ENCODE measurements at places on chromosomes 2 and 18.

DNA sequence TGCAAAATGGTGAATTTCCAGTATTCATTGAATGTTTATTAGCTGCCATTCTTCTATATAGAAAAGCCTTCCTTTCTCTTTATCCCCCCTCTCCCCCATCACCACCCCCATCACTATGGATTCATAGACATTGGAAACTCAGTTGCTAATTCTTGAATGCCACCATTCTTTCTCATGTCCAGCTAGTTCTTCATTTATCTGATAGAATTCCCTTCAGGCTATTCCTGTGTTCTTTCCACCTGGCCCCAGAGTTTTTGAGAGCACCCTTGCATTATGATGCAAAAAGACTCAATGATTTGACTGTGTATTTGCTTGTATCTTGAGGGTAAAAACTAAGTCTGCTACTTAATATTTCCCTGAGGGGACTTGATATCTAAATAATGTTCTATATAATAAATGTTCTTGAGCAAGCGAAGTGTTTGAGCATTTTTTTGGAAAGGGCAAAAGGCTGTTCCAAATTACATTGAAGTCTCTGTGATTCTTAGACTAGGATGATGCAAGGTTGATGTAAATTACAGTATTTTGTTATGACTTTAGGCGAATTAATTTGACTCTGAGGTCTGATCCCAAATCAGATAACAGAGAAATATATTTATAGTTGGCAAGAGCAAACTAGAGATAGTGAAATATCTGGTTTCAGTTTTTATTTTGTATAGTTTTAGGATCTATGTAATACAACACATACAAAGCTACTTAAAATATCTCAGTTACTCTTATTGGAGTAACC lies 18.8 kb upstream of the SOS1 start:
- no peak for DNase-seq

- DNase-seq, result no peak
Observed at GRCh38 chr2:240326246-240326645, 109.2 kb upstream of the GPC1 start.

DNA sequence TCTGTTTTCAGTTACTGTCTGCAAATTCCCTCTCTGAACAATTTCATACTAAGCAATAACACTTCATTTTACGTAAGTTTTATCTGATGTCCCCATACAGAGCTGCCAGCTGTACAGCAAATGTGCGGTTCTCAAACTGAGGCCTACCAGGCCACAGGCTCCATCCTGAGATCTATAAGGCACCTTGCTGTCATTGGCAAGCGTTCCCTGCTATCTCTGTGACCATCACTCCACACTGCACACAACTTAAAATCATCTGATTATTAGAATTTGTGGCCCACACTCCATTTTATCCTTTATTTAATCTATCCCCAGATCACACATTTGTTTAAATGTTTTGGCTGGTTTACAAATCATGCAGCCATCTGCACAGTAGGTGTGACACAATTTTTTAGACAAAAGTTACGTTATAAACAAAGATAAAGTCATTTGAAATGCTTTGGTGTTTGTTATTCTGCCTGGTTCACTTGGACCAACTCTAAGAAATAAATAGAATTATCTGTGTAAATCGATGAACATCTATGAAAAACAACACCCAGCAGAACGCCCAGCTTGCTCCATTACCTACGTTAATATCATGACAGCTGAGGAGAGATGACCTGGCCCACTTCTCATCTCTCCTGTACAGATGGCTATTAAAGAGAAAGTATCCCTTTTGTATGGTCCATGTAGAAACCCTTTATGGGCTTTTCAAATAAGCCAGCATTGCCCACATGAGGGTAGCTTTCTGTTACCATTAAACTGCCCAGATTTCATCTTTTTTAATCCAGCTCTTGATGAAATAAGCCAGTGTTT lies 162.4 kb downstream of the ZNF521 start:
- DNase-seq, result peak; percentile 5

- DNase-seq, result no peak
Observed at GRCh38 chr2:65532937-65533336, 100.5 kb upstream of the SPRED2 start.

DNA sequence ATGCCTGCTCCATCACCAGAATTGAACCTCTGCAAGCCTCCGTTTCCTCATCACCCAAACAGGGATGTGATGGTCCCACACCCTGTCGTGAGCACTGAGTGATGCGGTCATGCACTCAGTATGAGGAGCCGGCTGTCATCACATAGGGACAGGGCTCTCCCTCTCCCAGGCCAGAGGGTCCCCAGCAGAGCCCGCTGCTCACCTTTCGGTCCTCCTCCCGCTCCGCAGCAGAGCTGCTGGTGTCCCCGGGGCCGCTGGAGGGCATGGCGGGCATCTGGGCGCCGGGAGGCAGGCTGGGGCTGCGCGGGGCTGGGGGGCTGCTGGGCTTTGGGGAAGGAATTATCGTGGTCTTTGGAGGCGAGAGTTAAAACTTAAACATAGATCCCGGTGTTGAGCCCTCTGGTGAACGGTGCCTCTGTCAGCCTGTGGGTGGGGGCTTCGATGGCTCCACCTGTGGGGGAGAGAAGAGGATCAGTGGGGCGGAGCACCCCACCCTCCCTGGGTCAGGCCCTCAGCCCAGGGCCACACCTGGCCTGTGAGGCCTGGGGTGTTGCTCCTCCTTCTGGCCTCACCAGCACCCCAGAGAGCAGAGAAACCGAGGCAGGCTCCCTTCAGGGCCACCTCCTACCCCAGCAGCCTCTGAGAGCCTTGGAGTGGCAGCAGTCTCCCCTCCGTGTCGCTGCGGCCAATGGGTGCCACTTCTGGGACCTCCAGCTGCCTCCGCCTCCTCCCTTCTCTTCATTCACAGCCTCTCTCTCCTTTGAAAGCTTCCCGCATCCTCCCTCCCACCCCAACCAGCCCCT lies 27.8 kb downstream of the DNMT3A start:
- DNase-seq, result no peak

- no peak for DNase-seq
Observed at GRCh38 chr18:49590608-49591007, 28.8 kb downstream of the LIPG start.

DNA sequence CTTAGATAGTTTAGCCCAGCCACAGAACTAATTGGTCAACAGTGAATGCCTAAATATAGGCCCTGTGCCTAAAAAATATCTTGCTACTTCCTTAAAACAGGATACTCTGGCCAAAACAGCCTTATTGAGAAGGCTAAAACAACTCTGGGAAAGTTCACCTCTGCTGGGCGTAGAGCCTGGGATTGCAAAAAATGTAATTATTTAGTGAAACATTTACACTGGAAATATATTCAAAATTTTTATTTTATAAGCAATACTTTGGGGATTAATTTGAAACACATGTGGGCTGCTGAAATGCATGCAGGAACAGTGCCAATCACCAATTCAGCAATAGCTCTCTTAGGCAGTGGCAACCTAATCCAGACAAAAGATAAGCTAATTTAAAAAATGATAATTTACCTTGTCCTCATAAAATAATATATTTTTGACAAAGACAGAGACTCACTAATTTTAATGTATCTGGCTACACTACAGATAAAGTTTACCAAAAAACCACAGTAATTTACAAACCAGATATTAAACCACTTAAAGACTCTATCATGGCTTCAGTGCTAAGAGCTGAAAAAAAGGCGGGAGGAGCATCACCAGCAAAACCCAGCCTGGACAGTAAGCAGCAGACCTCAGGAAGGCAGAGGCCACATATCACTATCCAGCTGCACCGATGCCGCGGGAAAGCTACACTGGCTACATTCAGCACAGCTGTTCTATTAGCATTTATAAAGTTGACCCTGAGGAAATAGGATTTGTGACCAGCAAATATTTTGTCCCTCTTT lies 18.5 kb downstream of the TRAK2 start:
- peak; percentile 80 for DNase-seq

GRCh38 chr2:225510796-225511195 lies 111.3 kb downstream of the NYAP2 start:
- no peak for DNase-seq

DNA sequence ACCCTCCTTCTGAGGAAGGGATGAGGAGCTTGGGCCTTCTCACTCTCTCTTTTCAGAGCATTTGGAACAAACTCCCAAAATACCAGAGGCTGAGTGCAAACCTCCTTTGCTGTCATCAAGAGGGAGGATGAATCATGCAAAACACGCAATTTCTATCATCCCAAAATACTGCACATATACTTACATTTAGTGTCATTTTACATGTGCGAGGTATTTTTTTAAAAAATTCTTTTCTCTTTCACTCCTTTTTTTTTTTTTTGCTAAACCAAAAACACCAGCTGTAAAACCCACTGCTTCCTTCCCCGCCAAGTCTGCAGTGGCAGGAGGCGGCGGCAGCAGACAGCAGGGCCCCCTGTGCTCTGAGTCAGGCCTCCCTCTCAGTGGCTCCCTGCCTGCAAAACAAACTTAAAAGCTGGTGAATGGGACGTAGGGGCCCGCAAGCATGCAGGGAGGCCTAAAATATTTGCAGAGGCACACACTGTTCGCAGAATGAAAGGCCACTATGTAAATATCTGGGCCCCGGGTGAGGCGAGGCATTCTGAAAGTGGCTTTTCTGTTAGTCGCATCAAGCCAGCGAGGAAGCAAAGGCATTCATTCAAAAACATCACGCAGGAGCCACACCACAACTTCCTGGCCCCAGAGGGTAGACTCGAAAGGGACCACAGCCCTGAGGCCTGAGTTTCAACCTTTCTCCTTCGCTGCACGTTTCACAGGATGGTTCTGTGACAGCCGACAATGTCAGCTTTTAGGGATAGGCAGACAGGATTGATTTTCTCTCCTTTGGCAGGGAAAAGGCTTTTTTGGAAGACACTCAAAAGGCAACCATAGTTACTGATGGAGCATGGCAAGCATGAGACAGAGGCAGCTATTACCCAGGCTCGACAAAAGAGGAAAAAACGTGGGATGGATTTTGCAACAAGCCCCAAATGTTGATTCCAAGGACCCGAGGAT lies 73.4 kb downstream of the ACTR2 start:
- no peak for DNase-seq

DNA sequence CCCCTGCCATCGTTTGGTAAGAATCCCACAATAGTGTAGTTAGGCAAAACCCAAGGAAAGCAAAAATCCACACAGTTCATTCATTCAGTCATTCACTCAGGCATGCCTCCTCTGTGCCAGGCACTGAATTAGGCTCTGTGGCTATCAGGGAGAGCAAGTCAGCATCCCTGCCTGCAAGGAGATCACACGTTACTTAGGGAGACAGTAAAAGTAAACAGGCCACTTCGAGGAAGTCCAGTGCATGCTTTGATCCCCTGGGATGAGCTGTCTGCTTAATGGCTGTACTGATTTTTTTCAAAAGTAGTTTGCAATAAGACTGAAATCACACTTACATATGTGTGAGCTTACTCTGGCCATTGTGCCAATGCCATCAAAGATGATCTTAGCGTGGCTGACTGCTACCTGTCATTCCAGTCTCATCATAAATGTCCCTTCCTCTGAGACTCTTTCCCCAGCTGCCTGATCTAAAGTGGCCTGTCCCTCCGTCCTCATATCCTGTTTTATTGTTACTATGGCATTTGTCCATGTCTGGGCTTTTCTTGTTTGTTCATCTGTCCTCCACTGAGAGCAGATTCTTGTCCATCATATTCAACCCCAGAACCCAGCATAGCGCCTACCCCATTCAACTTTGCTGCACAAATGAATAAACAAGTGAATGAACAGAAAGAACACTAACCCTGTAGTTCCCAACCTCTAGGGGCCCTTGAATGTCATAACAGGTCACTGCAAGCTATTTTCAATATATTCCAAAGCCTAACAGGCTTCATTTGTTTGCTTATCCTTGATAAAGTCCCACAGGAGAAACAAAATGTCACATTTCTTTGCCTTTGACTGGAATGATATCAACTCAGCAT lies 84.1 kb downstream of the GALNT14 start:
- DNase-seq, result no peak

GRCh38 chr2:217905896-217906295 lies 96.9 kb downstream of the TNS1 start:
- no peak for DNase-seq

DNA sequence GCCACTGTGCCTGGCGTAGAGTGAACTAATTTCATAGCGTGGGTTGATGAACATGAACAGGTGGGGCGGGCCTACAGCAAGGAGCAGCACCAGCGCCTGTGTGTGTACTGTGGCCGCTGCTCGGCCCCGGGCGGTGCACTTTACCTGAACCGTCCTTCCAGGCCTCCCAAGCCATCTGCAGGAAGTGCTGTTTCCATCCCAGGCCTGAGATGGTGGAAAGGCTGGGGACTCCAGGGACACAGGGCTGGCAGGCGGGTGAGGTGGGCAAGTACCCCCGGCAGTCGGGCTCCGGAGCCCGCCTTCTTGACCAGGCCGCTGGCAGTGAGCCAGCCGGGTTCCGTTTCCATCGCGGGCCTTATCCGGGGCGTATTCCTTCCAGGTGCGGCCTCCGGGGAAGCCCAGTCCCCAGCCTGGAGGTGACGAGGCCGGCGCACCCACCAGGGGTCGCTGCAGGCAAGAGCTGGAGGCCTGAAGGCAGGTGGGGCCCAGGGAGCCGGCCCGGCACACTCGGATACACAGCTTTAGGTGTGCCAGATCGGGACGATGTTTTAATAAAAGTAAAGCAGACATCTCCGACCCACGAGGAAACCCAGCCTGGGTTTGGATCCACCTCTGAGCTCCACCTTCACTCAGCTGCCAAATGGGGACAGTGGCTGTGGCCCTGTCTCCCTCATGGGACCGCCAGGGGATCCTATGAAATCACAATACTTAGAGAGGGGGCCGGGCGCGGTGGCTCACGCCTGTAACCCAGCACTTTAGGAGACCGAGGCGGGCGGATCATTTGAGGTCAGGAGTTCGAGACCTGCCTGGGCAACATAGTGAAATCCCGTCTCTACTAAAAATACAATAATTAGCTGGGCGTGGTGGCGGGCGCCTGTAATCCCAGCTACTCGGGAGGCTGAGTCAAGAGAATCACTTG lies 22.7 kb upstream of the PDIA6 start:
- DNase-seq, result peak; percentile 82

DNA sequence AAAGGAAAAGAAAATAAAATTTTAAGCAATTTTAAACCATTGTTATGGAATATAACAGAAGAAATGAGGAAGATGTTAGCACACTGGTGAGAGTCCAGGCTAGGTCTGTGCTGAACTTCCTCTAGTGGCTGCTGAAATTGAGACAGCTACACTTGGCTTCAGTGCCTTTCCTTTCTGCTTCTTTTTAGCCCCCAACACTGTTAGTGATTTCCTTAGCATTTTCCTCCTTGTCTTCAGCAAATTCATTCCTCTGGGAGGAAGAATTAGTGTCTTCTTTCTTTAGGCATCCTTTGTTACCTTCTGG lies 47.6 kb downstream of the ITGAV start:
- DNase-seq, result no peak

- no peak for DNase-seq
Observed at GRCh38 chr18:77051581-77052296, 80.8 kb downstream of the MBP start.

Measured in SK-N-SH (cell line).